ENCODE measurements at places on chromosomes 2 and 18.

GRCh38 chr2:119250718-119251290 lies 27.2 kb downstream of the STEAP3 start:
- no peak for DNase-seq

DNA sequence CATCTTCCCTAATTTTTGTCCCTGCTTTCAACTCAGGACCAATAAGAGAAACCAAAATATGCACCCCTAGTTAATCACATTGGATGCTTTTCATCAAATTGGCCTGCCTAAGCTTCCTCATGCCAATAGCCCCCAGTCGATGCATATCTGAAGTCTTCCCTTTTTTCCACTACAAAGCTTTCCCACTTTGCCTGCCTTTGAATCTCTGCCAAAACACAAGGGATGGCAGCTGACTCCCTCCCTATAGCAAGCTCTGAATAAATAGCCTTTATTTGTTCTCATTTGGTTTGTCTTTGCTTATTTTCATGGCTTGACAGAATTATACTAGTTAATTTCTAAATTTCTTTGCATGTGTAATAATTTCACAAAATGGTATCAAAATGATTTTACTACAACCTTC lies 621.2 kb downstream of the MBD2 start:
- no peak for DNase-seq

DNA sequence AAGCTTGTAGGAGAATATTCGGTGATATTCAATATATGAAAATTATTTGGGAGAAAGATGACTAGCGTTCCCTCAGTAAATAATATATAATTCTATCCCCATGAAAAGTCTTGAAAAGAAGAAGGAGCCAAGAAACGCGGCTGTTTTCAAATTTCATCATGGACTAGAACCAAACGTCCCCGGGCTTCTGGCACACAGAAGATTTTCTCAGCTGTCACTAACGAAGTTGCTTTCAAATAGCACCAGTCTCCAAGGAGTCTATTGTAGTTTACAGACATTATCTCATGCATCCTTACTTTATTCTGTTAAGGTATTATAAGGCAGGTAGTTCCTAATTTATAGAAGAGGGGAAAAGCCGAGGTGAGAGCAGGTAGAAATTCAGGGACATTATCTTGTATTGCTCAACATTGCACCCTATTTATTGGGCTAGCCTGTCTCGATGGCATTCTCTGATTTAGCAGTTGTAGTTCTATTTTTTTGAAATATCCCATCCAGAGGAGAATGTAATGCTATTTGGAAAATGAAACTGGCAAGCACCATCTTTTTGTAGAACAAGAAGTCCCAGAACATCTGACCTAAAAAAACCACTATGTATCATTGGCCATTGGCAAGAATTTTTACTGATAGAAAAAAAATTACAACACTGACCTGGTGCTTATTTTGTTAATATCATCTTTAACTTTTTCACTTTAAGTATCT lies 198.1 kb upstream of the RASGRP3 start:
- no peak for DNase-seq

- no peak for DNase-seq
These were observed 4.2 kb upstream of the SLC35F6 start for GRCh38 chr2:26759845-26760244.

- DNase-seq = no peak
These were observed 392.0 kb upstream of the NRP2 start for GRCh38 chr2:205290299-205290698.

Data from kidney capillary endothelial cell (primary cell).